ENCODE measurements at places on chromosomes 5 and 9.

DNA sequence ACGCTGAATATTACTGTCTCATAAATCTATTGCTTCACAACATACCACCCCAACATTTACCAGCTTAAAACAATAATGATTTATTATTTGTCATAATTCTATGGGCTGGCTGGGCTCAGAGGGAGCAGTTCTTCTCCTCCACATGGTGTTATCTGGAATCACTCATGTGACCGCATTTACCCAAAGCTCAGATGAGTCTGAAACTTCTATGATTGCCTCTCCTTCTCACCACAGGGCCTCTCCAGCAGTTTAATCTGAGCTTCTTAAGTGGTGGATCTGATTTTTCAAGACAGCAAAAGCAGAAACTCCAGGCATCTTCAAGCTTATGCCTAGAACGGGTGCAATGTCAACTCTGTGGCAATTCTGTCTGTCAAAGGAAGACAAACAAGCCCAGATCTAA is 210.3 kb upstream of the ADRA1B start:
- DNase-seq = no peak

DNA sequence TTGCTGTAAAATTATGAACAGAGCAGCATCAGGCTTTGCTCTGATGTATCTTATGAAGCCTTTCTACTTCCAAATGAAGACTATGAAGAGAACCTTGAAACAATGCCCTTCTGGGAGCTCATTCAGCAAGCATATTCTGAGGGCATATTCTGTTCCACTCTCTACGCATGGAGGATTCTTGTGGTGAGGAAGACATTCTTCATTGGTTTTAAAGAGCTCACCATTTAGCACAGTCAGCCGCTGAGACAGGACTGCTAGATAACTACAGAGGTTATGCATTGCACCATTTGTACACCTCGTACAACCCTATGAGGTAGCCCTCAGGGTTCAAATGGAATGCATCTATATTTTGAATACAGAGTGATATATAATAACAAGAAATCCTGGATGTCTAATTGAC is 61.0 kb downstream of the INVS start:
- DNase-seq = no peak

GRCh38 chr5:14153932-14154731 is 11.0 kb downstream of the TRIO start:
- peak; percentile 34 for DNase-seq

- no peak for DNase-seq
Measured at GRCh38 chr9:122106576-122106975, 13.5 kb upstream of the TTLL11 start.

- DNase-seq = no peak
Measured at GRCh38 chr5:148887123-148887881, 60.9 kb downstream of the ADRB2 start.

DNA sequence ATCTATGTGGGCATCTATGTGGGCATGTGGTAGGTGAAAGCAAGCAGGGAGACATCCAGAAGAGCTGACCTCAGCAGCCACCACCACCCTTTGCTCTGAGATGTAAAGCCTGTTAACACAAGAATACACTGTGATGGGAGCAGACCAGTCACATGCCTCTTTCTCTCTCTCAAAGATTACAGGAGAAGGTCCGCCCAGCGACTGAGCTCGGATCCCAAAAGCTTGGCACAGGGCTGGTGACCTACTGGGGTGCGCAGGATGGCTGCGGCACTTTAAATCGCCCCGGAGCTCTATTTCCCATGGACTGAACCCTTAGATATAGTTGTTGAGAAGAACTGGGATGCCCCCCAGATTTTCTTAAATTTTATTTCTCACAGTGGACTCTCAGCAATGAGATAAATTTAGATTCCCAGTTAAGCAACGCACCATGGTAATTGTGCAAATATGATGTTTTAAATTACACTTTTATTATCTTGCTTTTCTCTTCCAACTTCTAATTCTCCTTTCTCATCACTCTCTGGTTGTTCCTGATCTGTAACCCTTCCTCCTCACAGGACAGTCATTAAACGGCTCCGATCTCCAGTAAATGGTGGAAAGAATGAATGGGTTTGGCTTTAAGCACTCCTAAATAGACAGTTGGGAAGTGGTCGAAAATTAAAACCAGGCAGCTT is 37.7 kb upstream of the ICE1 start:
- no peak for DNase-seq

DNA sequence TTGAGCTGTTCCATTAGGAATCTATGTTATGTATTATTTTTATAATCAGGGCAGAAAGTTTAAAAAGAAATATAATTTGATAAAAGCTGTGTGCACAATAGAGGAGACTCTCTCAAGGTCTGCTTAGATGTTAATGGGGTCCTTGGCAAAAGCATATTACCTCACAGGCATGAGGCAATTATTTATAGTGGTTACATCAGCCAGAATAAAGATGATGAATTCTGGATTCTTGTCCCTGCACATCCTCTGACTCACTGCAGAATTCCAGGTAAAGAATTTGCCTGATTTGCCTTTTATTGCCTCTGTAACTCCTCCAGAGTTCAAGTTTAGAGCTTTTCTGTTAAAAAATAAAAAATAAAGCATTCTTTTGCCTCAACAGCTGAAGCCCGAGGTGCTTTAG is 253.6 kb downstream of the MAST4 start:
- DNase-seq = no peak

- DNase-seq = no peak
Measured at GRCh38 chr5:141910271-141910673, 13.4 kb upstream of the DELE1 start.

DNA sequence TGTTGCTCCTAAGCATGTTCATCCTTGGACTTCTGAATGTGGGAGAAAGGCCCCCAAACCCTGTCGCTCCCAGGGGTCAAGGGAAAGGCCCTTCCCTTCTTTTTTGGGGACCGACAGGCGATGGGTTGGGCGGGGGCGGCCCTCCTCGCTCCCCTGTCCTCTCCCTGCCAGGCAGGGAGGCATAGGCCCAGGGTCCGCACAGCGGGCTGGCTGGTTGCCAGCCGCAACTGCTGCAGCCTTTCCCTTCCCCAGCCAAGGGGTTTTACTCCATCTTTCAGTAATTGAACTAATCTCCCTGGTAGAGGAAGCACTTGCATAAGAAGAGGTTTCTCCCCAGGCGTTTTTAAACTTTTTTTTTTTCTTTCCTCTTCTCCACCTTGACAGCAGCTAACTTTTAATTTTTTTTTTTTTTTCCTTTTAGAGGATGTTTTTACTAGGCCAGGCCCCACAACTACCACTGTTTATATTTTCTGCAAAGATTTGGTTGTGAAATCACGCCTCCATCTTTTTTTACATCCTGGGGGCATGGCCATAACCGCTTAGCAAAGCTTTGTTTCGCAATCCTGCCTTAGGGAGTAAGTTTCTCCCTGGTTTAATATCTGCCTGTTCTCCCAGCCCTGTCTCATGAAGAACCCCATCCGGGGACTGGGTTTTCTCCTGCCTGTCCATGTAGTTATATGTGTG is 216.9 kb upstream of the ZNF608 start:
- DNase-seq = peak; percentile 50

- no peak for DNase-seq
Measured at GRCh38 chr5:149274939-149275338, 3.3 kb downstream of the AFAP1L1 start.

DNA sequence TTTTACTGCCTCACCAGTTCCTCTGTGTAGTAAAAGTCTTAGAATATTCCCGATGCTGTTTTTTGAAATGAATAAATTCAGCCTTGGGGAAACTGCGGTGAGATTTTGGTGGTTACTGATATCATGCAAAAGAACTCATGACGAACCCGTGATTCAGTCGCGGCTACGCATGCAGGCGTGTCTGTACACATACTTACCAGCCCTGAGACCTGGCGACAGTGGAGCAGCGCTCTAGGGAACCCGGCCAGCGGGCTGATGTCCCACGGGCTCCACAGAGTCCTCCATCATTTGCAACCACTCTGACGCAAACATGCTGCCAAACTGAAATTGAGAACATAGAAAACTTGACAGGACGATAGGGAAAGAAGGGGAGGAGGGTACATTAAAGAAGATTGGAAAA is 315.6 kb upstream of the DAB2 start:
- DNase-seq = no peak

- no peak for DNase-seq
Measured at GRCh38 chr5:68268101-68268851, 52.7 kb downstream of the PIK3R1 start.

GRCh38 chr5:83118471-83118870 is 41.1 kb downstream of the XRCC4 start:
- DNase-seq = no peak

DNA sequence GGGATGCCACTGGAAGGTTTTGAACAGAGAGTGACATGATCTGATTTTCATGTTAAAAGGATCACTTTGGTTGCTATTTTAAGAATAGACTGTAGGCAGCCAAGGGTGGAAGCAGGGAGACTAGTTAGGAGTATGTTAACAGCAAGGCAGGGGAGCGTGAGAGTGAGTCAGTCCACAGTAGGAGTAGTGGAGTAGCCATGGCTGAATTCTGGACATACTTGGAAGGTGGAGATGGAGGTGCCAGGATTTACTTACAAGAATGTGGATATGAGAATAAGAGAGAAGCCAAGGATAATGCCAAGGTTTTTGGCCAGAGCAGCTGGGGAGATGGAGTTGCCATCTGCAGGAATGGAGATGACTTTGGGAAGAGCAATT is 118.8 kb downstream of the GALNT10 start:
- no peak for DNase-seq

DNA sequence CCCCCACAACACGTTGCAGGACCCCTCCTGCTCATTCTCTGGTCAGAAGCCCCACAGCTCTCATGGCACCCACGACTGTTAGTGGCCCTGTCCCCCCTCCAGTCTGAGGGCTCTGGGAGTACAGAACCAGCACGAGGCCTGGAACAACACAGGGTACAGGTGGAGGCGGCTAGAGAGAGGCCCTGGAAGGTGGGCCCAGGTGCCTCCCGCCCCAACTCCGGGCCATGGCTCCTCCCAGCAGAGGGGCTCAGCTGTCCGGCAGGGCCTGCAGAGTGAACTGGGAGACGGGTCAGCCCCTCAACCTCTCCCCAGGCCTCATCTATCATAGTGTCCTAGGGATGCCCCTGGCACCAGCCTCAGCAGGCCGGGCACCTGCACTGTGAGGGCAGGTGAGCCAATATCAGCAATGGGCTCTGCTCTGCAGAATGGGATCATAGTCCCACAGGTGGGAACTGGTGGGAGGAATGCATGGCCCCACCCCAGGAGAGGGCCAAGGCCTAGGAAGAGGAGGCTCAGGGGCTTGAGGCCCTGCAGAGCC is 58.6 kb downstream of the BARX1 start:
- DNase-seq = no peak

DNA sequence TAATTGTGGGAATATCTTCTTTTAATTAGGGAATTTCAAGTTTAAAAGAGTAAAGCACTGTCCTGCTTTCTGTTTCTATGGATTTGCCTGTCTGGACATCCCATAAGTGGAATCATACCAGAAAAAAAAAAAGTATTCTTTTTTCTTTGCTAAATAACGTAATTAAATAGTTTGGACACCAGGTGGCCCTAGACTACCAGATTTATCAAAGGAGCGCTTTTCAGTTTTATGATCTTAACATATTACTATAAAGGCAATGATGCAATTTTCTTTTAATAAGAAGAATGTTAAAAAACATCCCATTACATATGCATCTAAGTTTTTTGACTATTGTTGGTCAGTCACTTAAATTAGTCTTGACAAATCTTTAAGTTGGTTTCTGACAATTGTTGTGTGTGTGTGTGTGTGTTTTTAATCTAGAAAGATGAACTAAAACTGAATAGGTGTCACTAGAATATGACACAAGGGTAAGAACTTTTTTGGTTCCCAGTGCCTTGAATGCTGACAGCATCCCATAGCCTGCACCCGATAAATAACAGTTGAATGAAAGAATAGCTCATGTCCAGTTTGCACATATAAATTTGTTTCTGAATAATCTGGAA is 49.5 kb downstream of the C5orf22 start:
- DNase-seq = no peak

- no peak for DNase-seq
Measured at GRCh38 chr5:6715758-6716628, 2.8 kb downstream of the TENT4A start.

- DNase-seq = no peak
Measured at GRCh38 chr5:42467981-42468524, 44.8 kb downstream of the GHR start.

- no peak for DNase-seq
Measured at GRCh38 chr9:92725766-92726165, 38.9 kb downstream of the BICD2 start.

GRCh38 chr5:41365369-41365768 is 145.0 kb downstream of the PLCXD3 start:
- no peak for DNase-seq

- no peak for DNase-seq
Measured at GRCh38 chr5:69049151-69049550, 44.7 kb upstream of the SLC30A5 start.

DNA sequence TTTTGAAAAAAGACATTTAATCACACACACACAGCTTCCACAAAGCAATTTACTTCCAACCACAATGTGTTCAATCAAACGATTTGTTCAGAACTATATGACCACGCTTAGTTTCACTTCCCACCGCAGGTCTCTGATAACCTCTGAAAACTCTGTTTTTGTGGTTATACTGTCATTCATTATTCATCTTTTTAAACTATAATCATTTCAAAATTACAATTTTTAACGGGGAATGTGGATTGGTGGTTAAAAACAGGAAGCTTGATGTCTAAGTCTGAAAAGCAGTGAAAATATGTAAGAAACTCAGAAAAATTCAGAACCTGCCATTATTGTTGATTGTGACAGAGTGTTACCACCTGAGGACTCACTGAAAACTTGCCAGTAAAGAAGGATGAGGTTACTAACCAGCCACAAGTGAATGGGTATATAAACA is 12.7 kb upstream of the TMEM174 start:
- DNase-seq = no peak

DNA sequence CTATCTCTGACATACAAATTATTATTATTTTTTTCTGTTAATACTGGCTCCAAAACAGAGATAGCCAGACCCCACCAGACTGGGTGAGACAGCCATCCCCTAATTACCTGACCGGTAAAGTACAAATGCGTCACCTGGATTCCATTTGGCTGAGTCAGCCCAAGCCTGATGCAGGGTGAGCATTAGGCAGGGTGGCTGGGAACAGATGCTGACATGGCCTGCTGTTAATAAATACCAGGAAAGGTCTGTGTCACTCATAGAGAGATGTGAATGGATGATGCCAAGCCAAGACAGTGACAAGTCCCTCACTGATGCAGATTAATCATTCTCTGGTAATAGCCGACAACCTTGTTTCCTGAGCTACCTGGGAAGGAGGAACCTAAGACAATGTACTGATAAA is 183.5 kb downstream of the TRIM32 start:
- peak; percentile 48 for DNase-seq

- no peak for DNase-seq
Measured at GRCh38 chr9:70588381-70588780, 173.9 kb upstream of the KLF9 start.

GRCh38 chr9:95545831-95546567 is 29.2 kb upstream of the PTCH1 start:
- no peak for DNase-seq

DNA sequence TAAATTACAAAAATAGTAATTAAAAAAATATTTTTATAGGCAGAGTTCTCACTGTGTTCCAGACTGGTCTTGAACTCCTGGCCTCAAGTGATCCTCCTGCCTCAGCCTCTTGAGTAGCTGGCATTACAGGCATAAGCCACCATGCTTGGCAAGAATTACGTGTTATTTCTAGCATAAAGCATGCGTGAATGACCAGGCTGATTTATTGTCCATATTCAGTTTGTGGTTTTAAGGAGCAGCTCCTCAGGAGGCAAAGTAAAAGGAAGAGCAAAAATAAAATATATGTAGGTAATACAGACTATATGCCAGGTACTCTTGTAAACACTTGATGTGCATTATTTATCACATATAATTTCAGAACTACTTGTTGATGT is 7.1 kb upstream of the CD180 start:
- no peak for DNase-seq
